Activated effector memory CD4-positive, alpha-beta T cell treated with anti-CD3 and anti-CD28 coated beads, Interleukin-2, amount 50 U/mL, for 16 hours (primary cell): ENCODE measurements at places on chromosomes 3 and 15.
A peak's percentile ranks its signal among the peaks of the same experiment; 100 is the strongest.

GRCh38 chr3:131048030-131048429, 21.4 kb downstream of the NEK11 start:
- no peak for DNase-seq

DNA sequence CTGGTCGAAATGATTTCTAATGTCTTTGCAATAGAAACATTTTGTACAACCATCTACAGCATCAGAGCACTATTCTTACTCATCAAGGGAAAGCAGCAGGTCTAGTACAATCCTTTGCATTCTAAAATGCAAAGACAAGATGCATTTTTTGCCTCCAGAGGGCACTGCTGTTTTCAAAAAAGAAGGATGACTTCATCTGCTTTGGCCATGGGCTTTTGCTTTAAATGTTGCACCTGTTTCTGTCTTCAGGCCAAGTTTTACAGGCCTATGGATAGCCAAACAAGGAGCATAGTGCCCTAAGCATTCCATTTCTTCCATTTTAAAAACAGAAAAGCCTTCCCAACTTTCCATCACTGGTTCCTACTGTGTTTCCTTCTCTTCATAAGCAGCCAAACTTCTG, 3.4 kb downstream of the PARP9 start:
- DNase-seq: peak; percentile 68

- DNase-seq: no peak
Measured at GRCh38 chr3:74107451-74107850, 482.7 kb upstream of the PDZRN3 start.

DNA sequence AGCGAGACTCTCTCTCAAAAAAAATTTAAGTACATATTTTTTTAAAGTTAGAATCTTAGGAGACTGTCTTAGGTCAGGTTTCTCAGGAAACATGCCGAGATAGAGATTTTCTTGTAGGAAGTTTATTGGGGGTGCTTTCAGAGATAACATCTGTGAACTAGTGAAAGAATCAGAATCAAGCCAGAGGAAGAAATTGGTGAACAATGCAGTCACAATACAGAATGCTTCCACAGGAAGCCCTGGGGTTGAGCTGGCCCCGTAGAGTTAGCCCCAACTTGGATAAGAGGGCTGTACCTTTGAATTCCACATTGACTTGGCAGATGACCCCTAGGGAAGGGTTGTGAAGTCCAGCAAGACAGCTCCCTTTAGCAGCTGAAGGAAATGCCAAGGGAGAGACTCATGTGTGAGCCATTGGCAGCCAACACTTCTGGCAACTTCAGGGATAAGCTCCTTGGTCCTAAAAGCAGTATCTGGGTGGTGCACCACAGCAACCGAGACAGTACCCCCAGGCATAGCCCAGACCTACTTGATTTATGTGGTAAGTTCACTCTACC, 7.1 kb upstream of the PLCB2 start:
- DNase-seq: peak; percentile 50

GRCh38 chr15:71291723-71292122, 176.5 kb downstream of the THSD4 start:
- no peak for DNase-seq
